ENCODE measurements at places on chromosomes 1 and 21.
A peak's percentile ranks its signal among the peaks of the same experiment; 100 is the strongest.

DNA sequence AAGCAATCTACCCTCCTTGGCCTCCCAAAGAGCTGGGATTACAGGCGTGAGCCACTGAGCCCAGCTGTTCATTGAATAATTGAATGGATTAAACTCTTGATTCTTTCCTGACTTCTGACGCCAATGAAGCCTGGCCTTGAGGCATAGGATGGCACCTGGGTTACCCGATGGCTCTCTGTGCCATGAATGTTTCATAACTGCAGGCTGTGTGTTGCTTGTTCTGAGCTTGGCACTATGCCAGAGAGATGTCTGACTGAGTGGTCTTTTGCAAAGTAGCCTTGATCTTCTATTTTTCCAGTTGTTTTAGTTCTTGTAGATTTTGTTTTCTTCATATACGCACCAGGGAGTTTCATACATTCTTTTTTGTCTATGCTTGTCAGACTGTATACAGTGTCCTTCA lies 38.5 kb upstream of the AK4 start:
- DNase-seq = no peak

DNA sequence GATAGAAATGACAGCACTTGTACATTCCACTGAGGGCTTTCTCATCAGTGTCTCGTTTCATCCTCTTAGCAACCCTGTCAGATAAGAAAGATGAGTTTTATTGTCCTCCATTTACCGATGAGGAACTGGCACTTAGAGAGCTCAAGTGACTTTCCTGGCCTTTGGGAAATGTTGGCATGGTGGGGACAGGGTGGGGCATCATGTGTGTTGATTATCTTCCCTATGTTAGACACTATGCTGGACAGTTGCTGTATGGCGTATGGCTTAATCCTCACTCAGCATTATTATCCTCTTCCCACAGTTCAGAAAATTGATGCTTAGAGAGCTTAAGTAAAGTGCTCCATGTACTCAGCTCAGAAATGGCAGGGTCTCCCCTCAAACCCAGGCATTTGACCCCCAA lies 163.2 kb downstream of the CAMTA1 start:
- DNase-seq = no peak

DNA sequence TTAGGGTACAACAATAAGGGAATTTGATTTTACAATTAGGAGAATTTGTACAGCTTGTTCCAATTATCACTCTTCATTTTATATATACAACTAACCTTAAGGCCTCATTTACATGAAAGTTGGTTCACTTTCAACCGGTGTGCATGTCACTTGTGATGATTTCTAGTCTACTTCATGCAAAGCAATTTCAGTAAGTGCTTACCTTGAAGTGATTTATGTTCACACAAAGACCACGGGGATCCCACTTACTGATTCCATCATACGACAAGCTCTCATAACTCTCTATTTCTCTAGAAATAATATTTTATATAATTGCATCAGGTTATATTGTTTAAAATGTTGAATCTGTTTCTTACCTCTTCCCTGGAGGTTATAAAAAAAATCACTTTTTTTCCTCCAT lies 100.3 kb upstream of the CHODL start:
- no peak for DNase-seq

GRCh38 chr1:240500647-240501046 lies 111.3 kb downstream of the GREM2 start:
- peak; percentile 45 for DNase-seq

GRCh38 chr1:95916616-95917015 lies 682.6 kb downstream of the RWDD3 start:
- DNase-seq = no peak

DNA sequence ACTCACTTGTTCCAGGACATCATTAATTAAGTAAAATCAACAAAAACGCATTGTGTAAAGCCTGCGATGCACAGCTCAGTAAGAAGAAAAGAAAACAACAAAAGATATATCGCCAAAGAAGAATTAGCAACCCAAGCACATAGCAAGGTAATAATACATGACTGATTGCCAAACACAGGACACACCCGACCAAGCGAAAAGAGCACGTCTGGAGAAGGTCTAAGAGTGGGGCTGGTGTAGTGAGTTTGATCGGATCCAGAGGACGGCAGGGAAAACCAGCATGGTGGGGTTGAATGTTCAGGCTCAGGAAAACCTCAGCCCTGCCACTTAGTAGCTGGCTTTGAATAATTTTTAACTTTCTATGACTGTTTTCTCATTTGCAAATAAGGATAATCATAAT lies 69.8 kb downstream of the JAK1 start:
- DNase-seq = no peak

GRCh38 chr1:39474810-39475209 lies 16.6 kb upstream of the BMP8A start:
- DNase-seq = no peak

- no peak for DNase-seq
Observed at GRCh38 chr1:105294838-105295237, 1545.1 kb downstream of the AMY1C start.

- DNase-seq = peak; percentile 83
Observed at GRCh38 chr1:34928066-34928696, 1.3 kb downstream of the DLGAP3 start.

- DNase-seq = no peak
Observed at GRCh38 chr1:45846931-45847330, 43.5 kb downstream of the MAST2 start.

GRCh38 chr1:111507411-111508201 lies 4.2 kb upstream of the ADORA3 start:
- DNase-seq = no peak

- DNase-seq = no peak
Observed at GRCh38 chr1:179305450-179305849, 11.9 kb downstream of the SOAT1 start.

DNA sequence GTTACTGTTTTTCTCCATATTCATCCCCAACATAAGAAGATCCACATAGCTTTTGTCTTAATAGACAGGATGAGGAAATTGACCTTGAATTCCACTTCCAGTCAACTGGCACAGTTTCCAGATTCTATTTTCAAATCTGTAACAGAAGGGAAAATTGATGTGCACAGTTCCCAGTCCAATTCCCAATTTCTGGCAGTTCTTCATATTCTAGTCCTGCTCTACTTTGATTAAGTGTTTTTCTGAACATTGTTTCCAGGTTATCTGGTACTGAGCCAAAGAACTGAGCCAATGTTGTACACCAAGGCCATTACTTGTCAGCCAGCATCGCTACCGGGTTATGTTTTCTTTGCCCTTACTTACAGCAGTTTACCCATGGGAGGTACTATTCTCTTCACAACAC lies 1755.4 kb downstream of the PLA2G4A start:
- DNase-seq = peak; percentile 25

DNA sequence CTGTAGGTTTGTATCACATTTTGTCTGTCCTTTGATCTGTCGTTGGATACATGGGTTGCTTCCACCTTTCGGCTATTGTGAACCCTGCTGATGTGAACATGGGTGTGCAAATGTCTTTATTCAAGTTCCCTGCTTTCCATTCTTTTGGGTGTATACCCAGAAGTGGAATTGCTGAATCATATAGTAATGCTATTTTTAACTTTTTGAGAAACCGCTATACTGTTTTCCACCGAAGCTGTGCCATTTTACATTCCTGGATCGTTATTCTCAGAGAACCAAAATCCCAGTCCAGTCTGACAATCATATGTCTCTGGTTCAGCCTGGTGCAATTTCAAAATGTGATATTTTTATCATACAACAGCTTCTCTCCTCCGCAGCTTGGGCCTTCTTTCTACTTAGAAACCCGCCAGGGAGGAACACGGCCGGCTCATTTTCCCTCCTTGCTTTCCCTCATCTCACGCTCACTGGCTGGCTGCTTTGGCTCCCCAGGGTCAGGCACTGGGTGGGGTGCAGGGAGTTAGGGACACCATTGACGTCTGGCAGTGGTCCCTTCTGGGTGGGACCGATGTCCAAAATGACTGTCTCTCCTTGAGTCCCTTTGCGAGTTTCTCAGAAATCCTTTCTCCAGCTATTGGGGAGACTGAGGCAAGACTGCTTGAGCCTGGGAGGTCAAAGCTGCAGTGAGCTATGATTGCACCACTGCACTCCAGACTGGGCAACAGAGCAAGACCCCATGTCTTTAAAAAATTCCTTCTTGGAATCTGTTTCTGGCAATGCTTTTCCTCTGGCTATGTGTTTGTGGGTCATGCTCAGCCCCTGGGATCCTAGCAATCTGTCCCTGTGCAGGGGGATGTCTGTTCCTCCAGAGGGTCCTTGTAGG lies 73.5 kb upstream of the AKT3 start:
- no peak for DNase-seq

GRCh38 chr1:91325456-91325855 lies 79.2 kb downstream of the HFM1 start:
- DNase-seq = no peak

DNA sequence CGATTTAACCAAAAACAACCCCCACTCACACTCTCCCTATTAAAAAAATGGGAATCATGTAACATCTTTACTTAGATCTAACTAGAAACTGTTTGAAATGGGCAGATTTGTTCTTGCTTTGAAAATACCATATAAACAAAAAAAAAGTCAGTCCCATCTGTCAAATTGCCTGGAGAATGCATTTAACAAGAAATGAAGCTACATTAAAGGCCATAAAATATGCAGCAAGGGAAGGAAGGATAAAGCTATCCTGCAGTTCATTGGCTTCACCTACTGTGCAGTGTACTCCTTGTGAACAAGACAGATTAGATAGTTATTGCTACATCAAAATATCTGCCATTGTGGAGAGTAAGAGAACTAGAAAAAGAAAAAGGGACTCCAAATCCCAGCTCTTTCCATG lies 160.5 kb downstream of the LRRC7 start:
- DNase-seq = no peak

DNA sequence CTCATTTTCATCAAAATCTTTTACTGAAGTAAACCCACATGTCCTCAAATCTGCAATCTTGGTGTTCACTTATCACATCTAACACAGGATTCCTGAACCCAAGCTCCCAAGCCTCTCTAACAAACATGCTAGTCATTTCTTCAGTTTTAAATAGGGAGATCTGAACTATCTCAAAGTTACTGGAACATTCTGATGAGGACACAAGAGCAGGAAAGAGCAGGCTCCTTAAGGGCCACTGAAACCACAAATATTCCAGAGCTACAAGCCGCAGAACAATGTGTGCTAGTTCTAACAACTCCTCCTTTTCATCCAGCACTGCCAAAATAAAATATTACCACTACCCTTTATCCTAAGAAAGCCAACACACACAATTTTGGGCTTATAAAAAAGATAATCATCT lies 38.9 kb downstream of the WARS2 start:
- DNase-seq = no peak

GRCh38 chr1:44049839-44050238 lies 18.6 kb upstream of the SLC6A9 start:
- no peak for DNase-seq

- no peak for DNase-seq
Observed at GRCh38 chr1:113742515-113742914, 16.8 kb downstream of the PHTF1 start.

DNA sequence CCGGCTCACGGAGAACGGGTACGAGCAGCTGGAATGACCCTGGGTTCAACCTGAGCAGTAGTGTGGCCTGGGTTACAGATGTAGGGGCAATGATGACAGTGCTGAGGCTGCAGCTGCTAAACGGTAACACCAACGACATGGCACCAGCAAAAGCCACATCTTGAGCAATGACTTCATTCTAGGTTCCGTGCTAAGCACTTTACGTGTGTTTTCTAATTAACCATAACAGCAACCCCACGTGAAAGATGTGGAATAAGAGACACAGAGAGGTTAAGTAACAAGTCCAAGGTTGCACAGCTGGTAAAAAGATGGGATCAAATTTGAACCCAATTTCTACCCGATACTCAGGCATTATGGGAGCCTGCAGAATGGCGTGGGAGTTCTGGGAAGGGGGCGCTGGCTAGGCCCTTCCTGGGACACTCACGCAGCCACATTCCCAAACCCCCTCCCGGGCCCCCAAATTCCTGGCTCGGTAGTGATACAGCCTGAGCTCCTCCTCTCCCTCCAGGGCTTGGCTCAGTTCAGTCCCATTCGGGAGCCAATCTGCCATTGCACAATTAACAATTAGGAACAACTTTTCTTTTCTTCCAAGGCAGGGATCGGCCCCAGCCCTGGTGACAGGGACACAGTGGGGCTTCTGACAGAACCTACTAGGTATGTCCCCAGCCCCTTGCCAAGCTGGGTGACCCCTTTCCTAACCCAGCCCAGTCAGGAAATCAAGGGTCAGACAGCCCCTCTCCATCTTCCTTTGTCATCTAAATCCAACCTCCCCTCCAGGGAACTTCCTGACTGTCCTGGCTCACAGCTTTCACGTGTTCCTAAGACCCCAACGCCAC lies 23.8 kb upstream of the ECE1 start:
- no peak for DNase-seq
